Renal cortex interstitium (tissue), 15 donors: ENCODE measurements at places on chromosomes 5 and 9.

DNA sequence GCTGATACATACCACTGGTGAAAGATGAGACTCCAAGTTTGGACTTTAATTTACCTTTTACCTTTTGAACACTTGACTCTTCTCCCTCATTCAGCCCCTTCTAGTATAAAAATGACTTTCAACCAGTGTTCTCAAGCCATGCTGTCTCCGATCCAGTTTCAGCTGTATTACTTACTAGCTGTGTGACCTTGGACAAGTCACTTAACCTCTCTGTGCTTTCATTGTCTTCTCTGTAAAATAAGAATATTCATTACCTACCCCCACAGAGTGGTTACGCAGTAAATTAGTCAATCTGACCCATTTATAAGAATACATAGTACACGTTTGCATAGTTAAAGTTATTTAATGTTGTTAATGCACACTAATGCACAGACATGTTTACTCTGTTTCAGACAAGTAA lies 12.6 kb upstream of the CEMIP2 start:
- no peak for DNase-seq

DNA sequence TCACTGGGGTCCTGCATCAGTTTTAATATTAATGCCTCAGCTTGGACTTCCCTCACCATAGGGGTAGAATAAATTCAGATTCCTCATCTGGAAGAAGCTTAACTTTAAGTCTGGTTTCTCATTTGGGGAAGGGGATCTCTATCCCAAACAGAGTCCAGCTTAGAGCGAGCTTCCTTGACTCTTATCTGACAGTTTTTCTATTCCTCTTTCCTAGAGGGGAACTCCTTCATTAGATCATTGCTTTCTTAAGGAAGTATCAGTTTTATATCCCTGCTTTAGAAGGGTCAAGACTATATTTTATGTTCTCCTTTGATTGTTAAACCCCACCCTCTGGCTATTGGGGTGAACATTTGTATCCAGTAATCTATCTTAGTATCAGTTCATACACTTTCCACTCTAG lies 24.2 kb upstream of the CDC42SE2 start:
- DNase-seq: no peak

DNA sequence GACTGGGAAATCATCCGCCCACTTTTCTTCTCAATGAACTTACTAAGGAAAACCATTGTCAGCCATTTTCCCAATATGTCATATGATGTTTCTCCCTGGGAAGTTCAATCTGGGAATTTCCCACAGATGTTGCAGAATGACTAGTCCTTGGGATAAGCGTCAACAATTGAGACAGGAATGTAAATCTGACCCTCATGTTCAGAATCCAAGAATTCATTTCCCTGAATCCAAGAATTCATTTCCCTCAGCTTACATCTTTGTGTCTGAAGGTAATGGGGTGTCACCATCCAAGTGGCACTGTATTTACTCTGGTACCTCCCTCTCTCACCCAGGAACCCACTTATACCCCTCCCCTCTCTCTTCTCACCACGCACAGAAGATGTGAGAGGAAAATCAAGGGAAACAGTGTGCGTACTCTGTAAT lies 7.4 kb downstream of the KLF9 start:
- no peak for DNase-seq

DNA sequence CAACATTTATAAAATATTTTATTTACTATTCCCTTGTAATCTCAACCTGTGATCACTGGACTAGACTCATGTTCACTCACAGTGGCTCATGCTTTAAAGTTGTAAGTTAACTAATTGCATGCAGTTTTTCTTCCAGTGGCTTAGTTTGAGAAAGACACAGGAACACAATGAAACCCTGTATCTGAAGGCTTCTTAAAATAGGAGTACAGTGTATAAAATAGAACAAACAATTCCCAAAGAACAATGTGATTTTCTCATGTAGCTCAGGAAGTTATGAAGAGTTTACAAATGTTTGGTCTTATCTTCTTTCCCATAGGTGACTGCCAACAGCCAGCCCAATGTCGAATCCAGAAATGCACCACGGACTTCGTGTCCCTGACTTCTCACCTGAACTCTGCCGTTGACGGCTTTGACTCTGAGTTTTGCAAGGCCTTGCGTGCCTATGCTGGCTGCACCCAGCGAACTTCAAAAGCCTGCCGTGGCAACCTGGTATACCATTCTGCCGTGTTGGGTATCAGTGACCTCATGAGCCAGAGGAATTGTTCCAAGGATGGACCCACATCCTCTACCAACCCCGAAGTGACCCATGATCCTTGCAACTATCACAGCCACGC lies 5.9 kb downstream of the RGMB start:
- DNase-seq: no peak

- DNase-seq: no peak
Measured at GRCh38 chr5:94675965-94676618, 57.6 kb downstream of the SLF1 start.
